ENCODE measurements at places on chromosomes 6 and 20.

DNA sequence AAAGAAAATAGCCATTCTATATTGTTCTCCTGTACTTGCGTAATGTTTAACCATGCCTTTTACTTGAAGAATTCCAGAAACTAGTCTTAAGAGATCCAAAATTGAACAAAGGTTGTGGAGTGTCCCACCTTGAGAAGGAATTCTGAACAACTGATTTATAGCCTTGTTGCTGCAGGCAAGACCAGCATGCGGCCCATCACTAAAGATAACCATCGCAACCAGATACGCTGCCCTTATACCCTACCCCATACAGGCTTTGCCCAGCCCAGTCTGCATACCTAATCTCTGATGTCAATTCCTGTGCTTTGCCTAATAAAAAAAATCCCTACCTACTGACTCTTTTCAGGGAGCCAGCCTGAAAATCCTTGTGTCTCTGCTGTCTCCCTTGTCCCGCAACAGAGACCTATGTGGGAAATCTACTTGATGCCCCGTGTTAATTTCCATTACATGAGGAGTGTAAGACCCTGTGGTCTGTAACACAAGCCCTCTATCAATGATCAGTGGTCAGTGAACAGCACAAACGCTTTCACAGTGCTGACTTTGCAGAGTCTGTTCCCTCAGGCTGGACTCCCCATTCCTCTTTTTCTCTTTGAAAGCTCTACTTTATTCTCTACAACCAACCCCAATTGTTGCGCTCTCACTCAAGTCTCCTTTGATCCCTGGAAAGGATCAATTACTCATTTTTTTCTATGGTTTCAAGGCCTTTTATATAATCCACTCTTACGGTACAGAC lies 125.7 kb upstream of the BTBD3 start:
- no peak for DNase-seq

DNA sequence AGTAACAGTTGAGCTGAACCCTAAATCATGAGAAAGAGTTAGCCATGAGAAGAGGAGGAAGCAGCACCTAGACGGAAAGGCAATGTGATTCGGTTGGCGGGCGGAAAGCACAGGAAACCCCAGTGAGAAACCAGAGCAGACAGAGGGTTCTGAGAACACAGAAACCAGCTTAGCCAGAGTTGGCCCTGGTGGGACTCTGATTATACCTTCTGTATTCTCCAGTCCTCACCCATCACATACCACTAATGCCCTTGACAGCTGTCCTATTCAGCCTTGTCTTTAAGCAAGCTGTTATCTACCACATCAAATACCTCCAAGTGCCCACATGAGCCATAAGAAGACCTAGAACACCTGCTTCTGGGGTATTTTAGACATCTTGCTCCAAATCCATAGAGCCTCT lies 58.9 kb upstream of the LRRC1 start:
- no peak for DNase-seq

DNA sequence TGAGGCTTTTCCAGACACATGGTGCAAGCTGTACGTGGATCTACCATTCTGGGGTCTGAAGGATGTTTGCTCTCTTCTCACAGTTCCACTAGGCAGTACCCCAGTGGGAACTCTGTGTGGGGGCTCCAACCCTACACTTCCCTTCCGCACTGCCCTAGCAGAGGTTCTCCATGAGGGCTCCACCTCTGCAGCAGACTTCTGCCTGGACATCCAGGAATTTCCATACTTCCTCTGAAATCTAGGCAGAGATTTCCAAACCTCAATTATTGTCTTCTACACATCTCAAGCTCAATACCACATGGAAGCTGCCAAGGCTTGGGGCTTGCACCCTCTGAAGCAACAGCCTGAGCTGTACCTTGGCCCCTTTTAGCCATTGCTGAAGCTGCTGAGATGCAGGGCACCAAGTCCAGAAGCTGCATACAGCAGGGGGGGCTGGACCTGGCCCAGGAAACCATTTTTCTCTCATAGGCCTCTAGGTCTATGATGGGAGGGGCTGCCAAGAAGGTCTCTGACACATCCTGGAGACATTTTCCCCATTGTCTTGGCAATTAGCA lies 11.6 kb downstream of the PDSS2 start:
- DNase-seq: no peak

- no peak for DNase-seq
Observed at GRCh38 chr6:4125500-4125899, 9.9 kb downstream of the ECI2 start.

DNA sequence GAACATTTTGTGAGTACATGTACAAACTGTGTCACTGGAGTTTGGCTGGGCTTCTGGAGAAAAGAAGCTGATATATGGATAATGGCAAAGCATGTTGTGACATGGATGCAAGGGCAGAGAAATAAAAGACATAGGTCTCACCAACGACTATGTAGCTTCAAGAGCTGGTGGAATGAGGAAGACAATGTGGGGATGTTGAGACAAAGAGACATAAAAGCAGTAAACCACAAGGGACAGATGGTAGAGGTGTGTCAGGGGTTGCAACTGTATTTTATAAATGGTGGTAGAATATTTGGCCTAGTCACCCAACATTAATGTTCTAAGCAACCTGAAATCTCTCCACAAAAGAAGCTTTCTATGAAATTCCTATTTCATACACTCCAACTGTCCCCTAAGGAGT lies 199.0 kb downstream of the KCNQ5 start:
- DNase-seq: no peak

DNA sequence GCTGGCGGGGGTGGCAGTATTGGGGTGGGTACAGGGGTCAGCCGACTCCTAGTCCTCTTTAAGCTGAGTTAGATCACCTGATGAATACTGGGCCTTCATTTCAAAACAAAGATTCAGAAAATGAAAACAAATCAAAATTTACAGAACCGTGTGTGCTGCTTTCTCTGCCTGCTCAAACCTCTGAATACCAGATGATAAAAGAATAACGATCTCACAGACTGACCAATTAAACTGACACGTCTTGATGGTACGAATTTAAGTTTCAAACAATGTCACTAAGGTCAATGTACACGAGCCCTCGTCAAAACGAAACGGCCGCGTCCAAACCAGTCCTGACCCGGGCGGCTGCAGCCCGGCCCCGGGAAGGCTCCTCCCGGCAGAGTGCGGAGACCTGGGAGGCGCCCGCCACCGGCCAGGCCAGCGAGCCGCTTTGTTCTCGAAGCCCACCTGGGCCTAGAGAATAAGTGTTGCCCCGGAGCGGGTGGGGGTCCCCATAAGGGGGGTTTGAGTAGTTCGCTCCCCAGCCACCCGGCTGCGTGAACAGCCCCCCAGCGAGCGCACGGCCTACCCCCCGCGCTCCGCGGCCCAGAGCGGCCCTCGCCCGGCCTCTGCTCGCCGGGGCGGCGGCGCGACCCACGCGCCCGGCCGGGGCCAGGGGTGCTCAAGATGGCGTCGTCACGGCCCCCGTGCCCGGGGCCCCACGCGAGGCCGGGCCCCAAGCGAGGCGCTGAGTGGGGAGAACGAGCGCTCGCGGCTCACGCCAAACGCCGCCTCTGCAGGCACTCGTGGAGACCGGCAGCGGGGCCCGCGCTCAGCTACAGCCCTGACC lies 728 bp downstream of the PSMA7 start:
- DNase-seq: no peak

GRCh38 chr20:30484749-30485070 lies 772.8 kb upstream of the DEFB115 start:
- DNase-seq: peak; percentile 11

GRCh38 chr6:17871836-17872235 lies 115.6 kb downstream of the KIF13A start:
- DNase-seq: no peak

GRCh38 chr6:89657445-89658158 lies 19.1 kb upstream of the LYRM2 start:
- DNase-seq: no peak

GRCh38 chr6:157688960-157689599 lies 134.0 kb upstream of the SNX9 start:
- DNase-seq: no peak

- DNase-seq: no peak
Observed at GRCh38 chr20:44773070-44773829, 27.6 kb downstream of the KCNK15 start.
